T-helper 2 cell treated with Interferon-gamma antibody and Interleukin-4, amounts not matched to agents 5 μg/mL and 100 μg/mL, for 36 hours (primary cell): ENCODE measurements at places on chromosomes 7 and 10.

GRCh38 chr10:772227-772637 lies 82.8 kb upstream of the DIP2C start:
- DNase-seq: no peak
- no peak overlapping the region for H3K27ac ChIP-seq
- H3K36me3 ChIP-seq: no peaks in the 10 kb centered on the region
- no peak overlapping the region for H3K4me3 ChIP-seq
- H3K4me1 ChIP-seq: no peaks in the 10 kb centered on the region
- no peaks in the 10 kb centered on the region for H3K27me3 ChIP-seq

GRCh38 chr10:130999376-131000202 lies 311.9 kb downstream of the TCERG1L start:
- no peaks in the 10 kb centered on the region for H3K27me3 ChIP-seq
- H3K27ac ChIP-seq: no peak overlapping the region
- H3K36me3 ChIP-seq: no peaks in the 10 kb centered on the region
- H3K4me3 ChIP-seq: no peak overlapping the region

GRCh38 chr10:125557801-125558505 lies 125.0 kb downstream of the TEX36 start:
- H3K4me3 ChIP-seq: no peak overlapping the region
- no peak overlapping the region for H3K27ac ChIP-seq
- H3K4me1 ChIP-seq: peaks cover 3% of the 10 kb centered on the region
- peaks cover 9% of the 10 kb centered on the region for H3K27me3 ChIP-seq
- H3K36me3 ChIP-seq: no peaks in the 10 kb centered on the region

- H3K4me3 ChIP-seq: peak overlapping the region; percentile 100
- no peaks in the 10 kb centered on the region for H3K27me3 ChIP-seq
- peaks cover 15% of the 10 kb centered on the region for H3K36me3 ChIP-seq
- H3K27ac ChIP-seq: peak overlapping the region; percentile 100
- peaks cover 53% of the 10 kb centered on the region for H3K4me1 ChIP-seq
- peak; percentile 86 for DNase-seq
Measured at GRCh38 chr7:104983578-104984539, 30.1 kb upstream of the KMT2E start.

DNA sequence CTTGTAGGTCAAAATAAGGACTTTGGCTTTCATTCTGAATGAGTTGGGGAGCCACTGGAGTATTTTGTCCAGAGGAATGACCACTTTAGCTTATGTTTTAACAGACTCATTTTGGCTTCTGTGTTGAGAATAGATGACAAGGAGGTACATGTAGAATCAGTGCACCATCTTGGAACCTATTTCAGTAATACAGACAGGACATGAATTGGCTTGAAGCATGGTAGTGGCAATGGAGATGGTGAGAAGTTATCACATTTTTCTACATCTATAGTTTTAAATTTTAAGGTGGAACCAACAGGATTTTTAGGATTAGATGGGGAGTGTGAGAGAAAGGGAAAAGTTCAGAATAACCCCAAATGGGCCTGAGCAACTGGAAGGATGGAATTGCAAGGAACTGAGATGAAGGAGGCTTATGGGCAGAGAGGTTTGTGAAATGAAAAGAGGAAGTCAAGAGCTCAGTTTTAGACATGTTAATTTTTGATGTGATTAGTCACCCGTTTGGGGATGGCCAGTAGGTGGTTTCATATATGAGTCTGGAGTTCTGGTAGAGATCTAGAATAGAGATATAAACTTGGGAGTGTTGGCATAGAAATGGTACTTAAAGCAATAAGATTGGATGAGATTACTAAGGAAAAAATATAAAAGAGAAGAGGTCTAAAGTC lies 89.2 kb upstream of the JAZF1 start:
- H3K27ac ChIP-seq: no peak overlapping the region
- H3K36me3 ChIP-seq: no peaks in the 10 kb centered on the region
- DNase-seq: no peak
- H3K4me3 ChIP-seq: no peak overlapping the region
- H3K27me3 ChIP-seq: peaks cover 41% of the 10 kb centered on the region

GRCh38 chr10:110356628-110357245 lies 52.0 kb upstream of the SMNDC1 start:
- peaks cover 66% of the 10 kb centered on the region for H3K4me1 ChIP-seq
- H3K4me3 ChIP-seq: peak overlapping the region; percentile 90
- H3K27ac ChIP-seq: peak overlapping the region; percentile 97

DNA sequence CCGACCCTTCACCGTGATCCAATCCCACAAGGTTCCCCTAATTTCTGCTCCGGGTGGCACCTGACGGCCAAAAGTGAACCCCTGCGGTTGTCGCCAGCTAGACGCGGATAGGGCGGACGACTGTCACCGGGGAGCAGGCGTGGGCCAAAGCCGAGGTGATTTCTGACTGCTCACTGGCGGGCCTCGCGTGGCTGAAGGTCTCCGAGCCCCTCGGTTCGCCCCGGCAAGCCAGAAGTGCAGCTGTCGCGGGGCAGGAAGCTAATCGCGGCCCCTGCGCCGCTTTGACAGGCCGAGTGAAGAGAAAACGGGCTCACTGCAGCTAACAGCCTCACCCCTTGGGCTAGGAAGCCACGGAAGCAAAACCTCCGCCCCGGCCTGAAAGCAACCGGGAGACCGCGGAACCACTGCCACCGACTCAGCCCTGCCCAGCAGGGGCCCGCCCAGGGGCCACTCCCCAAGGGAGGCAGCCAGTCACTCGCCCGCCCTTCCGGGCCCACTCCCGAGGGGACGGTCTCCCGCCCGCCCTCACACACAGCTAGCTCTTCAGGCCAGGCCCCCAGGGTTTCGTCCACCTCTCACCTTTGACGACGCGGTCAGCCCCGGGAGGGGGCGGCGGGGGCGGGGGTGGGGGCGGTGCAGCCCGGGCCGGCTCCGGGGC lies 469 bp downstream of the PPP3CB start:
- peak; percentile 95 for DNase-seq
- peaks cover 25% of the 10 kb centered on the region for H3K36me3 ChIP-seq
- no peaks in the 10 kb centered on the region for H3K27me3 ChIP-seq

- peaks cover 1% of the 10 kb centered on the region for H3K4me1 ChIP-seq
- DNase-seq: no peak
- no peaks in the 10 kb centered on the region for H3K27me3 ChIP-seq
- H3K27ac ChIP-seq: no peak overlapping the region
Measured at GRCh38 chr10:32893434-32893833, 64.6 kb downstream of the ITGB1 start.

- H3K27ac ChIP-seq: no peak overlapping the region
- H3K4me1 ChIP-seq: no peaks in the 10 kb centered on the region
- no peak overlapping the region for H3K4me3 ChIP-seq
- no peaks in the 10 kb centered on the region for H3K36me3 ChIP-seq
- no peaks in the 10 kb centered on the region for H3K27me3 ChIP-seq
- no peak for DNase-seq
Measured at GRCh38 chr7:82347808-82348207, 95.8 kb downstream of the CACNA2D1 start.

DNA sequence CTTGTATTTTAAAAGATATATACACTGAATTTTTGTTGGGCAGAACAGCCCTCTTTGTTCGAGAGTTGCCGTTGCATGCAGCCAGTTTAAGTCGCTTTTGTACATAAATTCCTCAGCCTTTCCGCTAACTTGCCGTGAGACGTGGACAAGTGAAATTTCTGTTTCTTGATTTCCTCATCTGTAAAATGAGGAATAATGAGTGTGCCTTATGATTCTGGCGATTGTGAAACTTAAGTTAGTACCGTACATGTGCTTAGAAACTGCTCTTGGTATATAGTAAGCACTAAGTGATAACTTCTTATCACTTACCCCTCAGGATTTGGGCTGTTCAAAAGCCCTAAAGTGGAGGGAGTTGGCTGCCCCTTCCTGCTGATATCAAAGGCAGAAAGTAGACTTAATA lies 1.4 kb downstream of the CCNJ start:
- peak overlapping the region; percentile 89 for H3K27ac ChIP-seq
- peak overlapping the region; percentile 92 for H3K4me3 ChIP-seq
- no peaks in the 10 kb centered on the region for H3K27me3 ChIP-seq
- H3K4me1 ChIP-seq: peaks cover 37% of the 10 kb centered on the region
- DNase-seq: no peak

GRCh38 chr10:12635127-12635541 lies 285.8 kb downstream of the CAMK1D start:
- peak overlapping the region; percentile 54 for H3K4me3 ChIP-seq
- H3K36me3 ChIP-seq: no peaks in the 10 kb centered on the region
- peak overlapping the region; percentile 92 for H3K27ac ChIP-seq
- H3K4me1 ChIP-seq: peaks cover 42% of the 10 kb centered on the region

DNA sequence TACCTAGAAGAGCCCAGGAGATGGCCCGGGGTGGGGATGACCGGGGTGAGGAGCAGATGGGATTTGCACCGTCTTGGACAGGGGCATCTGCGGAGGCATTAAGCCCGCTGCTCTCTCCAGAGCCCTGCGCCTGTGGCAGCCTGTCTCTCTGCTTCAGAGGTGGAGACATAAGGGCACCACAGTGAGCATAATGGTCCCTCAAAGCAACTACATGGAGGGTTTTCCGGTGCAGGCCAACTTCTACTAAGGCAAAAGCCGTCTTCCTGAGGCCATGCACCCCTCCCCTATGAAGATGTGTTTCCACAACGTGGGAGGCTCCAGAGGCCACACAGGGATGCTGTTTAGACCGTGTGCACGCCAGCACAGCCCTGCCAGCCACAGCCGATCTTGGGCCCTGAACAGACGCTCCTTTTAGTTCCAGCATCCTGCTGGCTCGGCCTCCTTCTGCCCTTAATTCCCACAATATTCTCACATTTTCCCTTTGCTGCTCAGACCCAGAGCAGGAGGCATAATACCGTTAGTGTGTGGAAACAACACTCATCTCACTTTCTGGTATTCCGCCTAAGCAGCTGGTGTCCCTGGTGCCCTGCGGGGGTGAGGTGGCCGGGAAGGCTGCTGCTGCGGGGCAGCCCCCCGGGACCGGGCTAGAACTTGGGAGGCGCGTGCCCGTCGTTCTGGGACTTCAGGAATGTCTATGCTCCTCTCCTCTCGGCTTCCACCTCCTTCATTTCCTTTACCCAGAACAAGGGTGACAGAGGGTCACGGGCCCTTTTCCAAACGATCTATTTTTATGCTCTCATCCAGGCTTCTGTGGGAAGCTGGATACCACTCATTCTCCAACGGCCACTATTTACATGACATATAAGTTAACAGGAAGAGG lies 266.9 kb downstream of the TNS3 start:
- DNase-seq: no peak
- H3K27me3 ChIP-seq: no peaks in the 10 kb centered on the region
- peak overlapping the region; percentile 52 for H3K27ac ChIP-seq
- no peaks in the 10 kb centered on the region for H3K36me3 ChIP-seq

- H3K36me3 ChIP-seq: peaks cover 17% of the 10 kb centered on the region
- no peak overlapping the region for H3K4me3 ChIP-seq
- H3K4me1 ChIP-seq: peaks cover 18% of the 10 kb centered on the region
- no peaks in the 10 kb centered on the region for H3K27me3 ChIP-seq
- DNase-seq: no peak
Measured at GRCh38 chr7:124919841-124920240, 9.8 kb downstream of the POT1 start.

- H3K36me3 ChIP-seq: peaks cover 15% of the 10 kb centered on the region
- peak overlapping the region; percentile 92 for H3K27ac ChIP-seq
- no peaks in the 10 kb centered on the region for H3K27me3 ChIP-seq
- H3K4me1 ChIP-seq: peaks cover 62% of the 10 kb centered on the region
Measured at GRCh38 chr10:5446390-5446926, 34.1 kb downstream of the NET1 start.

GRCh38 chr10:85448716-85449115 lies 917.9 kb downstream of the GRID1 start:
- no peaks in the 10 kb centered on the region for H3K27me3 ChIP-seq
- H3K4me1 ChIP-seq: no peaks in the 10 kb centered on the region
- H3K4me3 ChIP-seq: no peak overlapping the region
- no peaks in the 10 kb centered on the region for H3K36me3 ChIP-seq

DNA sequence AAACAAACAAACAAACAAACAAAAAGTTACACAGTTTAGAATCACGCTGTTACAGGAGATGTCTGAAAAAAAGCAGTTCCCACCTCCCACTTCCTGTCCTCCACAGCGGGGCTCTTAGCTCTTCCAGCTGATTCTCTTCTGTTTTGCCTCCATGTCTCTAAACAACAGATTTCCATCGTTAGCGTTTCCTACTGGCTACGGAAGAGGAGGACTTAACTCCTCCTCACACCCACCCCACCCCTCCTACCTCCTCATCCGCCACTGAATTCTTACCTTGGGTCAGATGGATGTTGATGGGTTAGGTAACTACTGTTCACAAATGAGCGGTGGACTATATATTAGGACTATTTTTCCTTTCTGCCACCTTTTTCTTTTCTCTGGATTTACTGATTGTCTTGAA lies 36.8 kb upstream of the NUB1 start:
- no peak for DNase-seq
- no peaks in the 10 kb centered on the region for H3K36me3 ChIP-seq
- peak overlapping the region; percentile 66 for H3K4me3 ChIP-seq
- peaks cover 14% of the 10 kb centered on the region for H3K4me1 ChIP-seq

- H3K4me3 ChIP-seq: peak overlapping the region; percentile 75
- H3K27ac ChIP-seq: peak overlapping the region; percentile 97
- DNase-seq: peak; percentile 38
Measured at GRCh38 chr7:150665089-150665748, 20.3 kb upstream of the GIMAP2 start.

GRCh38 chr10:78798976-78799730 lies 269.6 kb upstream of the ZMIZ1 start:
- no peaks in the 10 kb centered on the region for H3K4me1 ChIP-seq
- H3K27ac ChIP-seq: no peak overlapping the region
- H3K4me3 ChIP-seq: no peak overlapping the region
- H3K27me3 ChIP-seq: peaks cover 4% of the 10 kb centered on the region

DNA sequence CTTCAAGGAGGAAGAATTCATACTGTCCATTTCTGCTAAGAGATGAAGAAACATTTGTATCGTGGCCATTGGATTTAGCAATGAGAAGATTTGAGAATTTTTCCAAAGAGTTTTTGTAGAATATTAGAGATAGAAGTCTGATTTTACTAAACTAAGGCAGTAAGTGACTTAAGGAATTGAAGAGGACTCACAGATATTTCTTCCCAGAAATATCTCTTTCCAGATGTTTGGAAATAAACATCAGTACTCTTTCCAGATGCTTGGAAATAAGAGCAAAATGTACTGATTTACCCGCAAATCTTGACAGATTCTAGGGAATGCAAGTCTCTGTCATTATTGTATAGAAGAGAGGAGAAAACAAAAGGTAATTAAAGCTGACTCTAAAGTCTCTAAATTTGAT lies 91.3 kb downstream of the IMMP2L start:
- H3K4me3 ChIP-seq: no peak overlapping the region
- DNase-seq: no peak
- H3K27ac ChIP-seq: no peak overlapping the region
- no peaks in the 10 kb centered on the region for H3K36me3 ChIP-seq
- no peaks in the 10 kb centered on the region for H3K27me3 ChIP-seq

DNA sequence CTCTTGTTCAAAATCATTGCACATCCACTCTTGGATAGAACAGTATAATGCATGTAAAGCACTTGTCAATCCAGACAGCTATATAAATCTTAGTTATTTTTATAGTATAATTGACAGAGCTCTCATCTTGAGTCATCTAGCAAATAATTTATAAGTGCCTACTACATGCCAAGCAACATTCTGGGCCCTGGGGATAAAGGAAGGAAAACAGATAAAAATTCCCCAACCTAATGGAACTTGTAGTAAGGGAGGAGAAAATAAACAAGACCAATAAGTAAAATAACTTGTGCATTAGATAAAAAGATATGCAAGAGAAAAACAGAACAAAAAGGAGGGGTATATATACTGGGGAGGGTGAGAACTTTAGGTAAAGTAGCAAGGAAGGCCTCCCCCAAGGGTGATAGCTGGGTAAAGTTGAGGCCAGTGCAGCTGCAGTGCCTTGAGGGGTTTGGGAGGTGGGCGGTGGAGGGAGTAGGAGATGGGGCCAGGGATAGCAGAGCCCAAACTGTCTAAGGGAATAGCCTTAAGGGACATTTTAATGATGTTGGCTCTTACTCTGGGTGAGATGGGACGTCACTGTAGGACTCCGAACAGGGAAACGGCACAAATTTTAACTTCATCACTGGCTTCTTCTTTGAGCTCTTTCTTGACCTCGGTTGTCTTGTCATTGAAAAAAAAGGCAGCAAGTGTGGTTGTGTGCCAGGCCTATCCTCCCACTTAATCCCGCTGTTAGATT lies 79.3 kb upstream of the SEC61G start:
- no peak for DNase-seq
- no peaks in the 10 kb centered on the region for H3K27me3 ChIP-seq
- no peaks in the 10 kb centered on the region for H3K36me3 ChIP-seq
- no peaks in the 10 kb centered on the region for H3K4me1 ChIP-seq
